ENCODE measurements at places on chromosomes 3 and 15.

- peak; percentile 60 for DNase-seq
Observed at GRCh38 chr3:66507423-66508260, 6.8 kb upstream of the LRIG1 start.

DNA sequence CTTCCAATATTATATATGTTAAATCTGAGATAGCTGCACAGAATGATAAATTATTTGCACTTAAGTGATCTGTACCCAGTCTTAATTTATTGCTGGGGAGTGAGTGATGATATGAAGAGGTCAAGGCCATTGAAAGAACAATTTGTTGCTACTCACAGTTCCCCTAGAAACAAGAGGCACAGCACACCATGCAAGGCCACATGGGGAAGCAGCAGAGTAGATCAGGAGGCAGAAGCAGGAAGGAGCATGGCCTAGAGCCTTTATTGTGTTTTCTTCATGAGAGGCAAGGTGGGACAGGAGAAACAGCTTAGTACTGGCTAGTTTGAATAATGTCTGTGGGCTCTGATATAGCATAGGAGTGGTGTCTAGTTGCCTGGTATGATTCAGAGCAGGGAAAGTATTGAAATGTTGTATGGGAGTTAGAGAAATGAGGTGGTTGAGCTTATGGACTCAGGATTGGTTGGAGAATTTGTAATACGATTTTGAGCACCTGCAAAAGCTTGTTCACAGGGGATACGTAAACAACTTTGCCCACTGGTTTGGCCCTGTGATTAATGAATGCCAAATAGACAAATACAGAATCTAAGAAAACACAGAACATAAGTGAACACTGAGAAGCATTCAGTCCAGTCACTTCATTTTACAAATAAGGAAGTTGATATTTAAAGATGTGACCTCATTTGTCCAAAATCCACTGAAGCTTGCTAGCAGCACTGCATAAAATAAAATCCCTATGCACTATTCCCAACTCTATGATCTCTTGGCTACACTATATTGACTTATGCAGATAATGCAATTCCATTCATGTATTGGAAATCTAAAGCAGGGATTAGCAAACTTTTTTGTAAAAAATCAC, 71.7 kb downstream of the TMCO5A start:
- DNase-seq = no peak

GRCh38 chr3:51955175-51955892, at the start of gene GPR62:
Gene GPR62 (plus strand): TSS chr3:51955381. CDS start chr3:51955653, 272 bp downstream.
- DNase-seq = no peak

DNA sequence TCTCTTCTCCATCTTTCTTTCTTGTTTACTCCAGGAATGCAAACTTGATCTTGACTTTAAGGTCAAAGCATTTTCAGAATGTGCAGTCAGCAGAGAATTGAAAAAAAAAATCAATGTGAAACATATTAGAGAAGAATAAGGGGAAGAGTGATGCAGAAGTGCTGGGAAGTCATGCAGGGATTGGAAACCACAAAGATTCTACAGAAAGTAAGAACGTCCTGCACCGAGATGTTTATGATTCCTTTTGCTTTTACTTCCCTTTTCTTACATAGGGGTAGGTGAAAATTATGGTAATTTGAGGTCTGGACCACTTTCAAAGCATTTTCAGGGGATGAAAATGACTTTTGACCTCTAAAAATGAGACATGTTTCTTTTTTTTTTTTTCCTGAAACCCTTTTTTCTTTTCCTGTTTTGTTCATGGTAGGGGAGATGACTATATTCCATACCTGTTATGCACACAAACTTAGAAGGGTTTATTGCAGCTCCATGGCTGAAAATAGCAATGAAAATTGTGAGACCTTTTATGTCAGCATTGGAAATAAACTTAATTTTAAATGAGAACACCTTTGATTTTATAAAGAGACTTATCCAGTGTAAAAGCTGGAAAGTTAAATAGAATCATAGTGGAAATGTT, 623.5 kb upstream of the TBL1XR1 start:
- no peak for DNase-seq

- peak; percentile 84 for DNase-seq
Observed at GRCh38 chr15:91853511-91853947, at the start of gene SLCO3A1. Gene SLCO3A1 (plus strand): TSS chr15:91853708.

- no peak for DNase-seq
Observed at GRCh38 chr3:136366289-136366688, 116.1 kb downstream of the PCCB start.

DNA sequence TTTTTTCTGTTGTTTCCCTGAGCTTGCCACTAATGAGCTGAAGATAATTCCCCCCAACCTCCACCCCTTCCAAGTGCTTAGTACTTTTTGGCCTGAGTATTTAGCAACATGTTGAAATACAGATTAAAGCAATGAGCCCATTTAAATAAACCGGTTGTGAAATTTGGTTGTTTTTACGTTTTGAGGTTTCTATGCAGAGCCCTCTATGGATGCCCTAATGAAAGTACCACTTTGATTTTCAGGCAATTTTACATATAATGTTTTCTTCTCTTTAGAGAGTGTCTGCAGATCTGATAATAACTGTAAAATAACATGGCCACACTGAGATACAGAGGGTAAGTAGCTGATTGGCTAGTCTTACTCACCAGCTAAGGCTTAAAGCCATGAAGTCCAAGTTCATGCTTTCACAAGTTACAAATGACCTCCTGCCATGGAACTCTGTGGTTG, 139.4 kb upstream of the SLC7A14 start:
- no peak for DNase-seq

GRCh38 chr15:65533057-65533756, 2.9 kb downstream of the HACD3 start:
- no peak for DNase-seq

DNA sequence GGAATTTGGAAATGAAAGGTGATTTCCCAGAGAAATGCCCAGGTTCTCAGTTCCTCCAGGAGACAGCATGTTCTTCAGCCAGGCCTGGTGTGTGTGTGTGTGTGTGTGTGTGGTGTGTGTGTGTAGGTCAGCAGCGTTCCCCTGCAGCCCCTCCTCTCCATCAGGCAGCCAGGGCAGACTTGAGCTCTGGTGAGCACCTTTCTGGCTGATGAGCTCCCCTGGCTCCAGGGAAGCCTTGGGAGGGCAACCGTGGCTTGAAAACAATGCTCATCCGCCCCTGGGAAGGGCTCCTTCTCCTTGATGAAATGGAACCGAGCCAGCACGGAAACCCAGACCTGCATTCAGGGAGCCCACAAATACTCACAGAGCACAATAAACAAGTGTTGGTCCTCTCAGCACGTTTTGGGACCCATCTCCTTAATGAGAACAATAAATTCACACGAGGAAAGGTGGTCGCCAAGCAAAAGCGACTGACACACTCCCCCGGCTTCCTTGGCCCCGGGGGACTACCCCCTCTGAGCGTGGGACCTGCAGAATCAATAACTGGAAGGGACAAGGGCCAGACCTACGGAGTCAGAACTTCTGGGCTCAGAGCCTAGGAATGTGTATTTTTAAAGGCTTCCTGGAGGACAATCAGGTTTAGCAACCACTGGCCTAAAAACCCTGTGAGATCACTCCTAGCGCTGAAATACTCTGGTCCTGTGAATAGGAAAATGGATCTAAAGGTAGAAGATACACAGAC, 38.6 kb upstream of the HES1 start:
- peak; percentile 38 for DNase-seq

GRCh38 chr3:191360620-191361019, 30.3 kb upstream of the UTS2B start:
- DNase-seq = no peak

DNA sequence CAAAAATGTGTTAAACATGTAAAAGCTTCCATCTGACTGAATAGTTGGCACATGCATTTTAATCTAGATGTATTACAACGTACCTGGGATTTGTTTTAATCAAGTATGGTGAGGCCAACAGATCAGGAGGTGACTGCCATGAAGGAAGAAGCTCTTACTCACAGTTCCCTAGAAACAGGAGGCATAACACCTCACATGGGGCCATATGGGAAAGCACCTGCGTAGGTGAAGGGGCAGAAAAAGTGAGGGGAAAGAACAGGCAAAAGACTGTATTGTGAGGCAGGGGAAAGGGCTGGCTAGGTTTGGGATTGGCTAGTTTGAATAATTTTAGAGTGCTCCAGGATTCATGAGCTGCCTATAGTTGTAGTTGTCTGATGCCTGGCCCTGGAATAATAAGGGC, 9.6 kb downstream of the SQOR start:
- DNase-seq = no peak

DNA sequence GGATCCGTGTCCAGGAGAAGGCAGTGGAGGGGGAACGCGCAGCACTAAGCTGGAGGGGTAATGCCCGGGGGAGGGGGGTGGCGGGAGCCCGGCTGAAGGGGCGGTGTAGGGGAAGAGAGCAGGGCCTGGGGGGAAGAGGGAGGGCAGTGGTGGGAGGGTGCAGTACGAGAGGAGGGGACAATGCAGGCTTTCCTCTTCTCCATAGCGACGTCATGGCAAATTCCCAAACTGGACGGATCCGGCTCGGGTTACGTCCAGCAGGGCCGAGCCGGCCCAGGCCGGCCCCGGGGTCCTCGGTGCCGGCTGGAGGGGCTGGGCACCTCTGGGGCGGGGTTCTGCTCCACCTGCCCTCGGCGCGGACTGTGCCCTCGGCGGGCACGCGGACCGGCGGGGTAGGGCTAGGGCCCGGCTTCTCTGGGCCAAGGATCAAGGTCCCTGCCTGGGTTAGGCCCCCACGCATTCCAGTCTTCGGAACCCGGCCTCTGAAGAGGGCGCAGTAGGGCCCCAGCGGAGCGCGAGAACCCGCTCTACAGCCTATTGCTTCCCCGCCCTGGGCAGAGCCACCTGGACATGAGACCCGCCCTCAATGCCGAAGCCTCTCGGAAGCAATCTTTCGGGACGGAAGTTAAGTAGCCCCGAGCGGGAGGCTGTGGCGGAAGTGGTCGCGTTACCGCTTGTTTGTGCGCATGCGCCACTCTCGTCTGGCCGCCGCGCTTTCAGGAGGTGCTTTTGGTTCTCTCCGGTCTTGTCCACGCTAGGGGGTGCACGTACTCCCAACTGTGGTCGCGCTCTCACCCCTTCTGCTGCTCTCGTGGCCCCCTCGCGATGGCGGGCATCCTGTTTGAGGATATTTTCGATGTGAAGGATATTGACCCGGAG, 1.4 kb downstream of the POLR2H start:
- DNase-seq = peak; percentile 96

- DNase-seq = no peak
Observed at GRCh38 chr3:264394-265156, 68.0 kb downstream of the CHL1 start.

- DNase-seq = no peak
Observed at GRCh38 chr3:28132941-28133340, 108.5 kb upstream of the CMC1 start.

- peak; percentile 80 for DNase-seq
Observed at GRCh38 chr15:45200799-45201556, 13.2 kb upstream of the SHF start.

- DNase-seq = no peak
Observed at GRCh38 chr15:100061944-100062343, 279.8 kb downstream of the ADAMTS17 start.

GRCh38 chr15:95401587-95401986, 928.9 kb upstream of the NR2F2 start:
- DNase-seq = no peak

- DNase-seq = no peak
Observed at GRCh38 chr15:92315144-92315543, 78.5 kb upstream of the ST8SIA2 start.

GRCh38 chr3:713006-713621, 379.7 kb upstream of the CNTN6 start:
- DNase-seq = no peak

- no peak for DNase-seq
Observed at GRCh38 chr15:91555312-91555711, 298.2 kb upstream of the SLCO3A1 start.

DNA sequence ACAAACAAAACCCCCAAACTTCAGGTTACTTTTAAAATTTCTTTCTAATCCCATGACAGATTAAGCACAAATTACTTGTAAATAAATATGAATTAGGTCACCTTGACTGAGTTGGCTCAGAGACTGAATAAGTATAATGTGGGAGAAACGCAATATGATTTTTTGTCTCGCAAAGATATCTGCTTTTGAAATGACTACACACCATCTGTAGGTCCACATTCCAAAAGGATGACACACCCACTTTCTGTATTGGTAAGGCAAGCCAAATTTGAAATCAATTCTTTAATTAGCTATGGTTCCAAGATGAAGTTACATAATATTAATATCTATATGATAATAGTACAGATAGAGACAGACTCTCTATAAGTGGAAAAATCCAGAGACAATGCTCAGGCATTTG, 66.9 kb upstream of the CSPG5 start:
- DNase-seq = no peak

GRCh38 chr15:91228383-91228782, 128.3 kb downstream of the SV2B start:
- DNase-seq = no peak

GRCh38 chr3:88343264-88343663, 193.5 kb downstream of the C3orf38 start:
- DNase-seq = no peak

DNA sequence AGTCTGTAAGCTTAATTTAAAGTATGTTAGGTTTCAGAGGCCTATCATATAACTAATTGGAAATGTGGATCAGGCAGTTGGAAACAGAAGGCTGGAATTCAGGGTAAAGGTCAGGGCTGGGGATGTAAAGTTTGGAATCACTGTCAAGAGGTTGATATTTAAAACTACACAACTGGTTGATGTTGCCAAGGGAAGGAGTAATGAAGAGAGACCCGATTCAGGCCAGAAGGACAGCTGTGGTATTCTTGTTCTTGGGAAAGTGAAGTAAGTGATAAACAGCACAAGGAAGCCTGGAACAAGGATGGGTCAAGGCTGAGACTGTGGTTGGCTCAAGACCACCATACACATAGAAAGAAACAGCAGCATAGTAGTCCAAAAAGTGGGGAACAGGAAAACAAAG, 654.2 kb downstream of the NTRK3 start:
- DNase-seq = no peak

DNA sequence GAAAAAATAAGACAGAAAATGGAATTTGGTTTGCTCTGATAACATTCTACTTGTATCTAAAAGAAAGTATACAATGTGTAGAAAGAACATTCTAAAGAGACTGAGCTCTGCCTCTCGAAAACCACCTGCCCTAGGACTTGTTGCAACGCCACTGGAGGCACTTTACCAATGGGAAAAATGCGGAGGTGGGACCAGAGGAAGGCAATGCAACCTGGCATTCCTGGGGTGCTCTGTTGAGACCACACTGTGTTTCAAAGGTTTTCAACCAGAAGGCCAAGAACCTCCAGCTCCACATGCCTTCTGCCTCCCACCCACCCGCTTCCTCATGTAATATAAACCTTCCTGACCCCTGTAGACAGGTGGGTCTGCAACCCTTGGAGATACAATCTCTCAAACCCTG, 4.5 kb downstream of the PROK2 start:
- no peak for DNase-seq

GRCh38 chr3:122353215-122353614, 28.2 kb downstream of the CSTA start:
- no peak for DNase-seq
